ENCODE measurements at places on chromosomes 1 and 21.

DNA sequence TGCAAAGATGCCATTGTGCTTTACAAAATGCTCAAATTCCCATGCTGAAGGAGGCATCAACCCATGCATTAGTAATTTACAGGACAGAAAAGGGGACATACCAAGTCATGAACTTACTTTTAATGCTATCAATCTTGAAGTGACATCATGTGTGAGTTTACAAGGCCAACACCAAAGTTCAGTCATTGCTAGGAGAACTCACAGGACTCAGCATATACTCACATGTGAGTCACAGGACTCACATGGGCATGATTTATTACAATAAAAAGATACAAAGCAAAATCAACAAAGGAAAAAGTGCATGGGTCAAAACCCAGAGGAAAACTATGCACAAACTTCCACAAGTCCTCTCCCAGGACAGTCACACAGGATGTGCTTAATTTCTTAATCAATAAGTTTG is 1656.0 kb downstream of the MRPL39 start:
- DNase-seq: no peak

DNA sequence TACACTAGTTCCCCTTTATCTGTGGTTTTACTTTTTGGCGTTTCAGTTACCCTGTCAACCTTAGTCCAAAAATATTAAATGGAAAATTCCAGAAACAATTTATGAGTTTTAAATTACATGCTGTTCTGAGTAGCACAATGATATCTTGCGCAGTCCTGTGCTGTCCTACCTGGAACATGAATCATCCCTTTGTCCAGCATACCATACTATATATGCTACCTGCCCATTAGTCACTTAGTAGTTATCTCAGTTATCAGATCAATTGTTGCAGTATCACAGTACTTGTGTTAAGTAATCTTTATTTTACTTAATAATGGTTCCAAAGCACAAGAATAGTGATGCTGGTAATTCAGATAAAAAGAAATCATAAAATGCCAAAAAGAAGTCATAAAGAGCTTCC is 52.7 kb downstream of the AGBL4 start:
- DNase-seq: no peak

GRCh38 chr1:14970799-14971141 is 182.8 kb upstream of the TMEM51 start:
- no peak for DNase-seq

GRCh38 chr1:1889847-1890505 is 911 bp downstream of the GNB1 start:
- DNase-seq: no peak

DNA sequence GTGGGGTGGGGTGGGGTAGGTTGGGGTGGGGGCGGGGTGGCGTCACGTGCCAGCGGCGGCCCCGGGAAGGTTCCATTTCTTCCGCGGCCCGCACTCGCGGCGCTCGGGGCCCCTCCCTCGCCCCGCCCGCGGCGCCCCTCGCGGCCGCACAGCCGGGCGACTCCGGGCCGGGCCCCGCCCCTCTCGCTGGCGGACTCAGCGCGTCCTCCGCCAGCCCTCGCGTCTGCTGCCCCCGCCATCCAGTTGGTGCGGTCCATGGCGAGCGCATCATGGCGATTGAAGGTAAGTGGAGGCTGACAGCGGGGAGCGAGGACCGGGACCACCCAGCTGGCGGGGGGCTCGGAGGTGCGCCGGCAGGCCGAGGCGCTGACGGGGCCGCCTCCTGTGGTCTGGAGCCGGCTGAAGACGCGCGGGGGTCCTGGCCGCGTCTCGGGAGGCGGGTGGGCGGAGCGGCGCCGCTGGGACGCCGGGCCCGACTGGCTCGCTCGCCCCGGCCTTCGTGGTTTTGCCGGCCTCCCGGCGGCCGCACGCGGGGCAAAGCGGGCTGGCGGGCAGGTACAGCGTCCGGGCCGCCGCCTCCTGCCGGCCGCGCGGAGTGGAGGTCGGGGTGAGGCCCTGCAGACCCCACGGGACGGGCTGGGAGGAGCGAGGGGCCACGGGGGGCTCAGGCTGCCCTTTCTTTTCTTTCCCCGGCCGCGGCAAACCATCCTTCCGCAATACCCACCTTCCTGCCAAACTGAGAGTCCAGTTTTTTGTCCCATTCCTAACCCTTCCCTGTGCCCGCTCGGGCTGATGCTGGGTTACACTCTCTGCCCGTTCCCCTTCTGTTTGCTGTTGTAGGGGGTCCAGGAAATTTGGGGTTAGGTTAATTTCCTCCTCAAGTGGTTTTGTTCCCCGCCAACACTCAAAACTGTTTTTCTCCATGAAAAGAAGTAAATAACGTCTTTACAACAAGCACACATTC is at the start of gene SYT14:
Gene SYT14, plus strand, starts transcription at position 222 of the 964 bp plus-strand sequence. Its CDS starts 48 bp downstream, at position 270.
- DNase-seq: peak; percentile 77

- DNase-seq: no peak
These were observed 63.0 kb downstream of the KCNT2 start for GRCh38 chr1:196545222-196545621.

GRCh38 chr1:55127827-55128343 is 87.3 kb downstream of the USP24 start:
- no peak for DNase-seq

GRCh38 chr1:204192589-204193352 is 3.5 kb downstream of the KISS1 start:
- DNase-seq: no peak

- DNase-seq: no peak
These were observed 244.9 kb downstream of the DSCAM start for GRCh38 chr21:40602080-40602479.

GRCh38 chr1:219731771-219732170 is 118.9 kb upstream of the ZC3H11B start:
- DNase-seq: no peak

DNA sequence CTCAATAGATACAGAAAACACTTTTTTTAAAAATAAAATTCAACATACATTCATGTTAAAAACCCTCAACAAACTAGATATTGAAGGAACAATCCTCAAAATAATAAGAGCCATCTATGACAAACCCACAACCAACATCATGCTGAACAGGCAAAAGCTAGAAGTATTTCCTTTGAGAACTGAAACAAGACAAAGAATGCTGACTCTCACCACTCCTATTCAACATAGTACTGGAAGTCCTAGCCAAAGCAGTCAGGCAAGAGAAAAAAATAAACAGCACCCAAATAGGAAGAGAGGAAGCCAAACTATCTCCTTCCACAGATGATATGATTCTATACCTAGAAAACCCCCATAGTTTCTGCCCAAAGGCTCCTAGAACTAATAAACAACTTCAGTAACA is 46.2 kb upstream of the IVNS1ABP start:
- DNase-seq: no peak

GRCh38 chr1:66505671-66506392 is 28.1 kb upstream of the SGIP1 start:
- DNase-seq: no peak

- DNase-seq: no peak
These were observed 107.6 kb downstream of the NOS1AP start for GRCh38 chr1:162177126-162177525.

- DNase-seq: no peak
These were observed 30.8 kb upstream of the GLIS1 start for GRCh38 chr1:53769780-53770179.

DNA sequence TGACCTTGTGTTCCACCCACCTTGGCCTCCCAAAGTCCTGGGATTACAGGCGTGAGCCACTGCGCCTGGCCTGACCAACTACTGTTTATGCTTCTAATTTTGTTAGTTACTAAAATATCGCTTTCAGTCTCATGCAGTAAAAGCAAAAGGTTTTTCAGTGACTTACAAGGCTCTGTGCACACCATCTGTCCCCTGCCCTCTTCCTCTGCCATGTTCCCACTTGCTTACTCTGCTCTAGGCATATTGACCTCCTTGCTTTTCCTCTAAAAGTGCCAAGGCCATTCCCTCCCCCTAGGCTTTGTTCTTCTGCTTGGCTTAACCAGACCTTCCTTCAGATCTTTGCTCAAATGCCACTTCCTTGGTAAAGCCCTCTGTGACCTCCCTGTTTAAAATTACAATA is 276.9 kb downstream of the KIF26B start:
- no peak for DNase-seq

DNA sequence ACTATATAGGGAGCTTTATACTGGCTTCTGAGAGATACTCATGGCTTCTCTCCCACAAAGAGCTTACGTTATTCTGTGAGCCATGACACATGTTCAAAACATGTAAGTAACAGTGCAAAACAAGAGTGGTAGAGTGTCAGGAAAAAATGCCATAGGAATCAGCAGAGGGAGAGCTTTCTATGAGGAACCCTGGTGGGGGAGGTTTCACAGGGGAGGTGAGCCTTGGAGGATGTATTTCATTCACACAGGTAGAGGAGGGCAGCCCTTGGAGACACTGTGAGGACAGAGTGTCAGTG is 72.7 kb upstream of the LYST start:
- no peak for DNase-seq

DNA sequence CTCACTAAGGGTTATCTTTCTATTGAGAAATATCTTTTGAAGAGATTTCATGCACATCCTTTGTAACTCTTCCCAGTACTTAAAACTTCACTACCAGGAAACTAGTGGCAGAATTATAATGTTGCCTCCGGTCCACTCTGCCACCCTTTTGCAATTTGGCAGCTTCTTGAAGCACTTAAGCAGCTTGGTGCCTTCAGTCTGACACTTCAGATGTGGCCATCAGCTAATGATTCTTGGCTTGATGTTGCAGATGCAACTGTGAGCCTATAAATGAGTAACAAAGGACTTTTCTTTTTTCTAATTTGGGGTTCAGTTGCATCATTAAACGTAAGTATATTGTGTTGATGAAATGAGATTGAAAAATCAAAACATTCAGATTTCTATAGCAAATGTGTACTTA is 187.5 kb upstream of the C21orf91 start:
- no peak for DNase-seq

GRCh38 chr1:9247894-9248293 is 13.3 kb downstream of the H6PD start:
- no peak for DNase-seq

- no peak for DNase-seq
These were observed 6.8 kb downstream of the CNN3 start for GRCh38 chr1:94920061-94920460.

- DNase-seq: no peak
These were observed 27.3 kb upstream of the RGS13 start for GRCh38 chr1:192608671-192609070.

- no peak for DNase-seq
These were observed 232.9 kb upstream of the SGIP1 start for GRCh38 chr1:66300972-66301451.

DNA sequence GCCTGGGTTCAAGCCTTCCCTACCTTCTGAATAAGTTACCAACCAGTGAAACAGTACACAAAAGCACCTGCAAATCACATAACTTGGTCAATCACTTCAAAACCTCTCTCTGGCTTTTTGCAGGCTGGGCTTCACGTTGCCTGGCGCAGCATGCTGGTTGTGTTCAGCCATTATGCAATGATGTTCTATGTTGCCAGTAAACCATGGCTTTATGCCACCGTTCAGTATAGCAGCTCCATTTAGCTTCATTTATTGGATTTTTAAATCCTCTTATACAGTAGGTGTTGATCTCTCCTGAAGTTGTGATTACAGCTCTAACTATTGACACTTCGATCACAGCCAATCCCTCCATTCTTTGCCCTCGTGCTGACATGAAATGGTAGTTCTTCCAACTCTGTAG is 233.6 kb upstream of the PTBP2 start:
- no peak for DNase-seq

DNA sequence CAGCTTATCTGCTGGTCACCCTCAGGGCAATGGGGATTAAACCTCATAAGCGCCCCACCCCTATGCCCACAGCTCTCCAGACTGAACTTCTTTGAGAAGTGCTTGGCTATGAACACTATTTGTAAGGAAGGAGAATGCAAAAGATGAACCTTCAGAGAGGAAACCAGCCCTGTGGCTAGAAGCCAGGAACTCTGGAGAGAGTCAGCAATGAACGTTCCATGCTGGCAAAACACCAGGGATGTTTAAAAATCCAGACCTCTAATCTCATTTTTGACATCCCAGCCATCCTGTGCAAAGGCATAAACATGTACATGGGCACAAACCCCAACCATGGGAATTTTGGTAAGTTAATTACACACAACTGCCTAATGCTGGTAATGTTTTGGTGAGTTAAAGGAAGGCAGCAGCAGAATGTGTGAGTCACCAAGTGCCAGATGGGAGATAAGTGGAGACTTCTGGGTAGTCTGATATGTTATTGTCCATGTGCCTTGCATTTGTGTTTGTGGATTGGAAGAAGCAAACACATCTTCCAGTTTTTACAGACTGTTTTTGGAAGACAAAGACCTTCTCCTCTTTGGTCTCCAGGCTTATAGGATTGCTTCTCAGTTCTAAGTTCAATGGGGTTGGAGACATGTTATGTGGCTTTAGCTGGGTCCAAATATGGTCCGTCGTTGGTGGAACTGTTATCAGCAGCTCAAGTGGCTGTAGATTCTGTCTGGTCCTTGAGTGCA is 174.1 kb upstream of the ETV3 start:
- no peak for DNase-seq

DNA sequence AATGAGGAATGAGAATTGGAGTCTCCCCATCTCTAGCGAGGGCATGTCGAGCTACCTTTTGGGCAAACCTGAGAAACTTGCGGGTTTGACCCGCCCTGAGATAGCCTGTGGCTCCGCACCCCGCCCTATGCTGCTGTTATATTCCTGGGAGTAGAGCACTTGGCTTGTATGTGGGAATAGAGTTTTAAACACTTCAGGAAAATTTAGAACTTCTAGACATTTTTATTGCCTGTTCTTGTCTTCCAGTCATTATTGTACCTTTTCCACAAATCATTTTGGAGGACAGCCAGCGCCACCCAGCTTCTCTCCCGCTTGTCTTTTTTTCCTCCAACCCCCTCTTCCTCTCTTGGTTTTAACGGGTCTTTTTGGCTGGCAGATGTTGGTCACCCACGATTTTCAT is 738 bp downstream of the GNPAT start:
- peak; percentile 25 for DNase-seq

DNA sequence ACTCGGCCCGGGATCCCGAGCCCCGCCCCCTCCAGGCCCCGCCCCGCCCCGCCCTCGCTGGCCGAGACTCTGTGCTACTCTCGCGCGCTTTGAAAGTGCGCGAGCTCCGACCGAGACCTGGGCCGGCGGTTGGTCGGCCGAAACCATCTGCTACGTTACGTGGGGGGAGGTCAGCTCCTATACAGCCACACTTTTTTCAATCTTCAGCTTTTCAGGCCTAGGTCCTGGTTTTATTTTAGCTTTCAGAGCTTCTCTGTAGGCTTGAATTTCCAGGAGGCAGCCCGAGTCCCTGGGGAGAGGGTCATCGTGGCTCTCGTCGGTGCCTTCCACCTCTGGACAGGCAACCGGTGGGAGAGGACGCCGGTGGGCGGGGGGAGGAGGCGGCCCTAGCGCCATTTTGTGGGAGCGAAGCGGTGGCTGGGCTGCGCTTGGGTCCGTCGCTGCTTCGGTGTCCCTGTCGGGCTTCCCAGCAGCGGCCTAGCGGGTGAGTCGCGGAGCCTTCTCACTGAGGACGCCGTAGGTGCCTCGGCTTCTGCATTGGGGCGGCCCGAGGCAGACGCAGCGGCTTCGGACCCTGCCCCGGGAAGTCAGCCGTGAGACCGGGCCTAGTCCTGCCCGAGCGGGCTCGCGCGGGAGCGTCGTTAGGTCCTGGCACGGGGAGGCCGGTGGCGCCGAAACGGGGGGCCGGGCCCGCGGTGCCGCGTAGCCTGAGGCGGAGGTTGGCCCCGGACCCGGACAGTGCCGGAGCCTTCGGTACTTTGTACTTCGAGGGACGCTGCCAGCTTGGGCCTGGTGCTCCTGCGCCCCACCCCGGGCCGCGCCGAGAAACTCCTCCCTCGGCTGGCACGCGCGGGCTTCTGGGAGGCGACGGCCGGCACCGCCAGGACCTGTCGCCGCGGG is at the start of gene TARDBP:
Gene TARDBP, plus strand, starts transcription at position 395 of the 900 bp plus-strand sequence. CDS start 1,074 bp downstream, outside the sequence.
- peak; percentile 84 for DNase-seq
